ENCODE measurements at places on chromosomes 5 and 9.

DNA sequence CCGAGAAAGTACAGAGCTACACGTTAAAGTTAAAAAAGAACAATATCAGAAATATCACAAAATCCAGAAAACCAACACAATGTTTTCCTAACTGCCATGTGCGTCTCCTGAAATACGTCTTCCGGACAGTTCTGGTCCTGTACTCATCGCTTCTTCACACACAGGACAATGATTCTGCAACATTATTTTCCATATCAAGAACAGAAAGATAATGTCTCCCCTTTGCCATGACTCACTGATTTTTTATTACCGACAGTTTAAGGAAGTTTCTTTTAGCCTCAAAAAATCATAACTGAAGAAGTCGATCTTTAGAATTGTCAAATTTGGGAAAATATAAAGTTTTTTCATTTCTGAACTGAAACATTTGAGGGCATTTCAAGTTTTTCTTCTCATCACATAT lies 2.5 kb downstream of the TBC1D9B start:
- no peak for DNase-seq

DNA sequence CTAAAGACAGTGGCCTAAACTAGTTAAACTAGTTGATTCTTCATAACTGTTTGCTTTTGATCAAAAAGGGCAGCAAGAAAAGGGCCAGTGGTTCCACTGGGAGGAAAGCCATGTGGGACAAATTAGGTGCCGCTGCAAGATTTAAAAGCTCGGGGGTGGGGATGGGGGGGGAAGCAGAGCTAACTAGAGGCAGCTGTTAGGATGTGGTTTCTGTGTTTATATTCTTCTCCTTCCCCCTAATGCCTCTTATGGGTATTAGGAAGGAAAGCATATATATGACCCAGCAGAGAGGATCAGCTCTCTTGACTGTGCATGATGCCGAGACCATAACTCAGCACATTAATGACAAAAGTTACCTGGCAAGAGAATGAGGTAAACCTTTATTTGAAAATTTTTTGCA lies 65.7 kb downstream of the EFNA5 start:
- no peak for DNase-seq

- DNase-seq: no peak
These were observed 66.1 kb downstream of the TTC39B start for GRCh38 chr9:15240927-15241326.

DNA sequence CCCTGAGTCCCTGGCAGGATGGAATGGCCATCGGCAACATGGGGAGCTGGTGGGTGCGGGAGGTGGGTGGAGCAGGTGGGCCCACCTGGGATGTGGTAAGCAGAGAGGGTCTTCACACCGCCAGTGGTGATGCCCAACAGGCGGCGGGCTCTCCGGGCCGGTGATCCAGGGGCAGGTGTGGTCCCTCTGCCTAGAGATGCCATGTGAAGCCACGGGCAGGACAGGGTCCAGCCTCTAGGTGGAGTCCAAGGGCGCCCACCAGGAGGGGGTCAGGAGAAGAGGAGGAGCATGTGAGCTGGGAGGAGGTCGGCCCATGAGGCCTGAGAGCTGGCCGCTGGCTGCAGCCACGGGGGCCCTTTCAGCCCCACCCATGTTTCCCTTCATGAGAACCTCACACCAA lies 221.1 kb downstream of the FANCC start:
- no peak for DNase-seq

DNA sequence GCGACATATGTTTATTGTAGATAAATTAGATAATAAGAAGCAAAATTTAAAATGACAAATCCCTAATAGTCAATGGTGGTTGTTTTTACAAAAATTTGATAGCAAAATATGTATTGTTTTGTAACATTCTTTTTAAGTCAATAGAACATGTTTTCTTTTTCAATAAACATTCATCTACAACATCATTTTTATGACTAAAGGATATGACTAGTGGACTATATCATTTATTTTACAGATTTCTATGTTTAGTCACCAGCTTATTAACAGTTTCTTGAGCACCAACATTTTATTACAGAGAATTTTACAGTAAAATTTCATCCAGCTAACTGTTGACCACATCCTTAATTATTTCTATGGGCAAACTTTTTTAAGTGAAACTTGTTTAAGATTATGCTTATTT lies 114.7 kb upstream of the IL7R start:
- no peak for DNase-seq

- no peak for DNase-seq
These were observed 75.6 kb downstream of the HMCN2 start for GRCh38 chr9:130341128-130341527.

- no peak for DNase-seq
These were observed 29.7 kb downstream of the PWWP2A start for GRCh38 chr5:160089531-160089930.

GRCh38 chr9:92392690-92393089 lies 11.7 kb downstream of the OGN start:
- DNase-seq: no peak

DNA sequence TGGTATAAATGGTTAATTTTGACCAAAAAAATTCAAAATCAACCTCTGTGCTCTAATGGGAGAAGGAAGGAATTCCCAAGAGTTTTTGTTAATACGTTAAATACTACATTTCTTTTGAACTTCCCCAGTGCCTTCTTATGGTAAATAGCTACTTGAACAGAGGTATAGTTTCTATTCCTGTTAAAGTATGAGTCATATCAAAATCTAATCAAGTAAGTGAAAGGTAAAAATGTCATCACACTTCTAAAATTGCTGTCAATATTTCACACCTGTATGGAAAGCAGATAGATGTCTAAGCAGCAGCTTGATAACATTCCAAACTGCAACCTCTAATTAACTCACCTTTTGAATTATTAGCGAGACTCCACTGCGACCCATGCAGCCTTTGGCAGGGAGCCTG lies 214.1 kb upstream of the MEF2C start:
- DNase-seq: no peak

DNA sequence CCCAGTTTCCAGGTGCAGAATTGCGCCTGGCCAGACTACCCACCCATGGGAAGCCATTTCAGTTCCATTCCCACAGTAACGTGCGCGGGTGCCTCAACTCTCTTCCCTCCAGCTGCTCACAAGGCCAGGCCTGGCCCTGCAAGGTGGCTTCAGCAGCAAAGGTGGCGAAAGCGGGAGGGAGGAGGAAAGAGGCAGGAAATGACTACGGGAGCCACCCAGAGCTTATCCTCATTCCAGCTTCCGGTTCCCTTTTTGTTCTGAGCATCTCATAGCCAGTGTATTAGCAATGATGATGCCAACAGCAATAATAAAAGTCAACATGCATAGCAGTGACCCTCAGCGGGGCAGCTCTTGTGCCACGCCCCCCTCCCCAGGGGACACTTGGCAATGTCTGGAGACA lies 101.5 kb upstream of the BOD1 start:
- no peak for DNase-seq

DNA sequence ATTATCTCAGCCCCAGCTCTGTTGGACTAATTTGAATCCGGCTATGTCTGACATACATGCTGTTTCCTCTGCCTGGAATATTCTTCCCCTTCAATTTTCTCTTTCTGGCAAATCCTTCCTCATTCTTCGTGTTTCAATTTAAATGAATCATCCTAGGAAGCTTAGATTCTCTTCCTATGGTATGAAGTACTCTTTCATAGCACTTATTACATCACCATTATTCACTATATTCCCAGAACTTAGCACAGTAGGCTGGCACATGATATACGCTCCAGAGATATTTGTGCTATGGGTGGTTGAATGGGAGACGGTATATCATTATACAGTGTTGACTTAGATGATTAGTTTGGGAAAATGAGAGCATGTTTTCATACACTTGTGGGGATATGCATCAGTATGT lies 91.0 kb upstream of the JAK2 start:
- no peak for DNase-seq

DNA sequence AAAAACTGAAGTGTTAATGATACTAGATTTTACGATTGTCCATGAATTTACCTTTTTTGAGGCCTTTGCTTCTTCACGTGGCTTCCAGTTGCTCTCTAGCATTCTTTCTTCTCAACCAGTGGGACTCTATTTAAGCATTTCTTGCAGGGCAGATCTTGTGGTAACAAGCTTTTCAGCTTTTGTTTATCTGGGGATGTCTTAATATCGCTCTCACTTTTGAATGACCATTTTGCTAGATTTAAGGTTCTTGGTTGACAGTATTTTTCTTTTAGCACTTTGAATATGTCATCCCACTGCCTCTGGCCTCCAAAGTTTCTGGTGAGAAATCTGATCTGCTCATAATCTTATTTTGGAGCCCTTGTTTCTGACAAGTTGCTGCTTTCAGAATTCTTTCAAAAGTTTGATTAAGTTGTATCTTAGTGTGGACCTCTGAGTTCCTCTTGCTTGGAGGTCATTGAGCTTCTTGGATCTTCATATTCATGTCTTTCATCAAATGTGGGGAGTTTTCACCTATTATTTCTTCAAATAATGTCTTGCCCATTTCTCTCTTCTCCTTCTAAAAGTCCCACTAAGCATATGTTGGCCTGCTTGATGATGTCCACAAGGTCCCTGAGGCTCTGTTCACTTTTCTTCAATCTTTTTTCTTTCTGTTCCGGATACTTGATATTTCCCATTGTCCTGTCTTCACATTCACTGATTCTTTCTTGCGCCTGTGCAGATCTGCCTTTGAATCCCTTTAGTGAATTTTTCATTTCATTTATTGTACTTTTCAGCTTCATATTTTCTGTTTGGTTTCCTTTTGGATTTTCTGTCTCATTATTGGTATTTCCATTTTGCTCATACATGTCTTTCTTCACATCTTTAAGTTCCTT lies 8.8 kb downstream of the EXOC3 start:
- DNase-seq: no peak

DNA sequence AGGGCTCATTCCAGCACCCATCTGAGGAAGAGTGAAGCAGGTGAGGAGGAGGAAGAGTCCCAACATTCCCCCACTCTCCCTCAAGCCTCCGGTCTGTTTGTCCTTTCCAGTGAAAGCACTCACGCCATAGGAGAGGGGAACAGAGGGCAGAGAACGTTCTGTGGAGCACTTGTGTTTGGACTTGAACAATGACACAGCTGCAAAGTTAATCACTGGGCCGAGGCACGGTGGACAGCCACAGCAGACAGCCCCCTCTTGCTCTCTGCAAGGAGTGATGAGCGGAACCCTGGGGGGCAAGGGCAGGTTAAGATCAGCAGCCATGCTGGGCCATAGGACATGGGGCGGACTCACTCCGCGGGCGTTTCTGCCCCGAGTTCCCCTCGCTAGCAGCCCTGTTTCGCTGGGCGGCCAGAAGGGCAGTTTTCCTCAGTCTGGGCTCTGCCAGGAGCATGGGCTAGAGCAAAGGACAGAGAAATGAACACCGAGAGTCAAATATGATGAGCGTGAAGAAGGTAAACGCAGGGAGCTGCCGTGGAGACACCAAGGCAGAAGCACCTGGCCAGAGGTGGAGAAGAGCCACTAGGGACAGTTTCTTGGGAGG lies 185.7 kb downstream of the GAPVD1 start:
- DNase-seq: no peak

GRCh38 chr5:133262690-133263089 lies 210.9 kb downstream of the HSPA4 start:
- no peak for DNase-seq

DNA sequence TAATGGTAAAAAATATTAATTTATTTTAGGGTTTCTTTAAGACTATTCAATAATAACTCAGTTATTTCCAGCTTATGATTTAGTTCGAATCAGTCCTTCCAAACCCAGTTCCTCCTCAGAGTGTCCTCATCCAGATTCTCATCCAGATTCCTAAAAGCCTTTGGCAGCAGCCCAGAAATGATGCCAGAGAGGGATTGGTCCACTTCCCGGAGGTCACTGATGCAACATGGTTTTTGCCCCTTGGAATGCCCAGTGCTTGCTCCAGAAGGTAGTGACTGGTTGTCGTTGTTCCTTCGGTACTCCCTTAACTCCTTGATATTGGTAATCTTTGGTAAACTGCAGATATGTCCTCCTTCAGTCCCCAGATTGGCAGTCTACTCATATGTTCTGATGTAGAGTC lies 493.1 kb upstream of the DMAC1 start:
- DNase-seq: no peak

DNA sequence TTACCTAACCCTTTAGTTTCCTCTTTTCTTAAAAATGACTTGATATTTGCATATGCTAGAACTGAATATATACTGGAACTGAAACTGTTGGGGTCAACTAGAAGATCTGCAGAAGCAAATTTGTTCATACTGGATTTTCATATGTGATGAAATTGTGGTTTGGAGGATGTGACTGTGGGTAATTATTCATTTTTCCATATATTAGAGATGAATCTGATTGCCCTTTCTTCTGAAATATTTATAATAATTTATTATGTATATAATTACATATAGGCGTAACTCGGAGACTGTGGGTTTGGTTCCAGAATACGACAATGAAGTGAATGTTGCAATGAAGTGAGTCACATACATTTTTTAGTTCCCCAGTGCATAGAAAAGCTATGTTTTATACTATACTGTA lies 149.1 kb downstream of the ATP10B start:
- no peak for DNase-seq

GRCh38 chr9:97501177-97501971 lies at the start of gene TMOD1:
Gene TMOD1, plus strand, starts transcription at chr9:97501666. Its CDS starts 22,523 bp downstream, at chr9:97524189.
- DNase-seq: no peak

- DNase-seq: no peak
These were observed 323.0 kb upstream of the PRR16 start for GRCh38 chr5:120141076-120141475.

DNA sequence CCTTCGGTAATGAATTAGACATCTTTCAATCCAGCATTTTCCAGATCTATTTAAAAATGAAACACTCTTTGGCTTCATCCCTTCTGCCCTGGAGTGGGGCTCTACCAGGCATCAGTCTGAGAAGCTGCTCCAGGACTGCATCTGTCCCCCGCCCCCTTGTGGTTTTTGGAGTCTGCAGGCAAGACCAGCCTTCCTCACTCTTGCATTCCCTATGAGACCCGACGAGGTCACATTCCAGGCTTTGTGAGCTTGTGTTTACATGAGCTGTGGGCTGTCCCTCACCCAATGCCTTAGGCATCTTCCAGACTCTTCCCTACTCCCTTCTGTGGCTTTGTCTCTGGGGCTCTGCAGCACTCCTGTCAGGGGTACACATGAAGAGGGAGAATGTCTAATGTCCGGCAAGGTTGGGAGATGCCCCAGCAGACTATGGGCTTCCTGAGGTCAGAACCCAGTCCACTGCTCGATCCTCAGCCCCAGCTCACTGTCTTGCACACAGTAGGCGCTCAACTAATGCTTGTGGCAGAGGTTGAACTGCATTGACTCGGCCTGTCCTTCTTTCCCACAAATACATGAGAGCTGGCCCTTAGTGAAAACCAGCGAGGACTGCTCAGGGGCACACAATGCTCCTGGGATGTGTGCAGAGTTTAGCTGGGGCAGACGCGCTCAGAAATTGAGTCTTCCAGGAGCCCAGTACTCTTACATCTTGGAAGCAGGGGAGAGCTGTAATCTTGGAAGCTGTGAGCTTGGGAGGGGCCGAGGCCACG lies 11.7 kb upstream of the GADD45G start:
- peak; percentile 92 for DNase-seq

Data from vagina (tissue), 2 donors.